ENCODE measurements at places on chromosomes 6 and 20.

DNA sequence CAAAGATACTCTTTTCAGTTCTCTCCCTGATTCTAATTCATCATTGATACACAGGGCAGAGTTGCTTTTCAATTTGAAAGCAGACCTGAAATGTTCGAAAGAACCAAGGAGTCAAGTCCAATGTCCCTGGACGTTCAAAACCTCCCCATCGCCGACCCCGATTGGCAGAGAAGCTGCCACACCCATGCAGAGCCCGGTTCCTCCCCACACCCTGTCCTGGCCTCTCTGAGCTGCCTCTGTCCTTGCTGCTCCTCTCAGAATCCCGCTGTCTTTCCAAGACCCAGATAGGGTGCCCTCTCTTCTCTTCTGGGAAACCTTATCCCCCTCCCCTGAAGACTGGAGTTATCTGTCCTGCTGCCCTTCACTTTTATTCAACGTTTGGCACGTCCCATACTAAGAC is 52.3 kb upstream of the CITED2 start:
- no peak for DNase-seq

DNA sequence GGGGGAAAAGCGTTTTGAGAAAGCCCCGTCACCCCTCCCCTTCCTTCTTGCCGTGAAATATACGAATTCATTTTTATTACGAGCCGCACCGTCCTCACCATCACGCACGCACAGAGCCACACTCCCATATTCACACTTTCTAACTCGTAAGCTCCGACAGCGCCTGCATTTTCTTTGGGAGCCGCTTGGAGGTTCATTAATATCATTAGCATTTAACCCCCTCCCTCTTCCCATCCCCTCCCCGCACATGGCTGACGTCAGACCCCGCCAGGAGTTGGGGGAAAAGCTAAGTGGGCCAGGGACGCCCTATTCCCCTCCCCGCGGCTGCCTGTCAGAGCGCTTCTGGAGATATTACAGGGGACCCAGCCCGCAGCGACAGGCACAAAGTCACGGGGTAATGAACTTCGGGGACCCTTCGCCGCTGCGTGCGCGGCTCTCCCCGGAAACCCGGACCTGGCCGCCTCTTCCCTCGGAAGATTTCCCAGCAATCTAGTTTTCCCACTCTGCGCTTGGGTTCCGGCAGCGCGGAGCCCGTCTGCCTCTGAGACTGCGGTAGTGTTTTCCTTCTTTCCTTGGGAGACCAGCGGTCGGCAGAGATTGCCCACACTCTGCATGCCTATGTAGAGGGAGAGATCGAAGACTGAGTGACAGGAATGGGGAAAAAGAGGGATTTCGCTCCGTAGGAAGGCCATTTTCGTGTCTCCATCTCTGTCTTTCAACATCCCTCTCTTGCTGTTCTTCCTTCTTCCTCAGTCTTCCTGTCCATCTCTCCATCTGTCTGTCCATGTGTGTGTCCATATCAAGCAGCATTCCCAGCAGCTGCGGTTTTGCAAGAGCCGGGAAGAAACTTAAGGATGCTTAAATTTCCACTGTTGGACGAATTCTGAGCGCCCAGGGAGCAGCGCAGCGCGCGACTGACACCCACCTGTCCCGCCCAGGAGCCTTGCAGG is at the start of gene NR2E1:
Gene NR2E1, plus strand, starts transcription at position 309 of the 950 bp plus-strand sequence. CDS start 744 bp downstream, outside the sequence.
- DNase-seq: no peak

GRCh38 chr6:115712291-115712961 is 348.3 kb downstream of the FRK start:
- DNase-seq: no peak

- no peak for DNase-seq
Measured at GRCh38 chr6:112486454-112486853, 139.3 kb downstream of the RFPL4B start.

DNA sequence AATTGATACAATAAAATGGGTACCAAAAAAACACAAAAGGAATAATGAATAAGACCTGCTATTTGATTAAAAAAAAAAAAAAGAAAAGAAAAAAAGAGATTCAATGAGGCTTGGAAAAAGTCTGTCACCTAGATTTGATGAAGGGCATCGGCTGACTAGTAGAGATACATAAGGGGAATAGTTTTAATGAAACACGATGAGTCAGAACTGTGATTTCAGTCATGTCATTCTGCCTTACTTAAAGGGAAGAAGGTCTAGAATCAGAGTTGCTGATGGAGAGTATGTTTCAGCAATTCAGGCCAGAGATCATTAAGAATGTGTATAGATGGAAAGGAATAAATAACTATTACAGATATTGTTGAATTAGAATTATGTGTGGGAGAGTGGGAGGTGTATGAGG is 565.9 kb upstream of the RNF217 start:
- DNase-seq: no peak

DNA sequence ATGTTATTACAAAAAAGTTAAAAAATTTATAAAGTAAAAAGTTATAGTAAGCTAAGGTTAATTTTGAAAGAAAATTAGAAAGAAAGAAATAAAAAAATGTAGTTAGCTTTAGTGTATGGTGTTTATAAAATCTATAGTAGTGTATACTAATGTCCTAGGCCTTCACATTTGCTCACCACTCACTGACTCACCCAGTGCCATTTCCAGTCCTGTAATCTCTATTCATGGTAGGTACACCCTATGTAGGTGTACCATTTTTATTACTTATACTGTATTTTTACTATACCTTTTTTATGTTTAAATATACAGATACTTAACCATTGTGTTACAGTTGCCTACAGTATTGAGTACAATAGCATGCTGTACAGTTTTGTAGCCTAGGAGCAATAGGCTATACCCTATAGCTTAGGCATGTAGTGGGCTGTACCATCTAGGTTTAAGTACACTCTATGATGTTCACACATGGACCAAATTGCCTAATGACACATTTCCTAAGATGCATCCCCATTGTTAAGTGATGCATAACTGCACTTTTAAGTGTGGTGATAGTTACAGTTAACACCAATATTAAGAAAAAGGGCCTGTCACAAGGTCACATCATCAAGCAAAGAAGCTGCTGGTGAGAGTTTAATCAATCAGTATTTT is 8.0 kb downstream of the CD2AP start:
- DNase-seq: no peak

DNA sequence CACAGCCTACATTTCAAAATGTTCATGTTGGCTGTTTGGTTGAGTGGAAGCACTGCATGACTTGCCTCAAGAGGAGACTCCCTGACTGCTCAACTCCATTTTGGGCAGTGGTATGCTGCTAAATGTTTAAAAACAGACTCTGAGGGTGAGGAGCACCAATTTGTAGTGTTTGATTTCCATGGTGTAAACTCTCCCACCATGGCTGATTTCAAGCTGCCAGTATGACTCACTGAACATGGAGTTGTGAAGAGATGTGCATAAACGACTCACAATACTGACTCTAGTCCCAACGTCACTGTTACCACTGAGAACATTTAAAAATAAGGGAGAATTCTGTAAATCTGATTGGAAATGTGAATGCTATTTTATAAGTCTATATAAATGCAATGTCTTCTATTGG is 70.4 kb downstream of the BACH2 start:
- DNase-seq: no peak

- no peak for DNase-seq
Measured at GRCh38 chr6:167499161-167499660, 174.3 kb downstream of the TTLL2 start.

DNA sequence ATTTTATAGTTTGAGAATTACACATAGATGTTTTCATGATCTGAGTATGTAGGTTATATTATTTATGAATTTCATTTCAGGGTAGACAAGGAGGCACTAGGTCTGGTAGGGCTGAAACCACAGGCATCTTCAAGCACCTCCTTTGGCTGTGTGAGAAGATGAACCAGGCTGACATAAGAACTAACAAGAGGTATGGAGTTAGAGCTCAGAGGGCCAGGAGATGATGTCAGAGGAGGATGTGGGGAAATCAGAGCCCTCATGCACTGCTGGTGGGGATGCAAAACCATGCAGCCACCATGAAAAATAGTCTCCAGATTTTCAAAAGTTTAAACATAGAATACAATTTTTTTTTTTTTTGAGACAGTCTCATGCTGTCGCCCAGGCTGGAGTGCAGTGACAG is 13.6 kb upstream of the RIPOR3 start:
- no peak for DNase-seq

GRCh38 chr6:16200321-16200883 is 38.0 kb upstream of the GMPR start:
- no peak for DNase-seq

GRCh38 chr6:20056350-20056992 is 155.8 kb downstream of the MBOAT1 start:
- DNase-seq: no peak

DNA sequence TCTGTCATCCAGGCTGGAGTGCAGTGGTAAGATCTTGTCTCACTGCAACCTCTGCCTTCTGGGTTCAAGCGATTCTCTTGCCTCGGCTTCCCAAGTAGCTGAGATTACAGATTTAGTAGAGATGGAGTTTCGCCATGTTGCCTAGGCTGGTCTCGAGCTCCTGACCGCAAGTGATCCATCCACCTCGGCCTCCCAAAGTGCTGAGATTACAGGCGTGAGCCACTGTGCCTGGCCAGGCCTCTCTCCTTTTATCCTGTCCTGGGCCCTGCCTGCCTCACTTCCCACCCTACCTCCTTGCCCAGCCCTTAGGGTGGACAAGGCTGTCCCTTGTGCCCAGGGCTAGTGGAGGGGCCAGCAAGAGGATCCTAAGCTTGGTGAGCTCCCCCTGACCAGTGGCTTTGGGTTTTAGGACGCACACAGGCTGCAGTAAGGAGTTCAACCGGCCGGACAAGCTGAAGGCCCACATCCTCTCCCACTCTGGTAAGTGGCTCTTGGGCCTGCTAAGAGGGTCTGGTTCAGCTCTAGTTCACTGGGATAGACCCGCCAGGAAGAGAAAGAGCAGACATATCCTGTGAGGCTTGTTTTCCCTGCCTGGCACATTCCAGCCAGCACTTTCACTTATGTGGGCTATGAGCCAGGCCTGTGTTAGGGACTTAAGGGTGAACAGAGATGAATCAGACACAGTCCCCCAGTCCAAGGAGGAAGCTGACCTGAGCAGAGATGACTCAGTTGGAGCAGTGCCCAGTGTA is 21.9 kb upstream of the CHMP4B start:
- DNase-seq: no peak

DNA sequence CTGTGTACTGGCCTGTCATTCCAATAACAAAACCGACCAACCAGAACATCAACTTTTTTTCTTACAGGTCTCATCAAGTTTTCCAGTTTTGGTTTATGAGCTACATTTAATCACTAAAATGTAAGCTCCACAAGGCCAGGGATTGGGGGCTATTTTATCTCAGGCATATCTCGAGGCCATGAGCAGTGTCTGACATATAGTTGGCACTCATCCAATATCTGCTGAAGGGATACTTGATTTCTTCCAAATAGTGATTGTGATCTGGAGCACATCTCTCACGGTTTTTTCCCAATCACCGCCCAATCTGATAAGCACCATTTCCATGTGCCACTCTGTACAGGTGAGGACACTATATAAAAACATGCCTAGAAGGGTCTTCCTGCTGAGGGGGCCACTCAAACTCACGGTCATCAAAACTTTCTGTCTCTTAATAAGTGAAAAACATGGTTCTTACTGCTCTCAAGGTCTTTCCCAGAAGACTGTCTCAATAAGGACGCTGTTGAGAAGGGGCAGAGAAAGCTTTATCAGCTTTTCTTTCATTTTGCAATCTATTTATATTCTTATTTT is 65.5 kb downstream of the MAN1A1 start:
- DNase-seq: no peak

- DNase-seq: peak; percentile 70
Measured at GRCh38 chr20:63653041-63653973, at the start of gene STMN3. STMN3 (minus strand) TSS chr20:63653424; CDS start chr20:63653345, 79 bp downstream.

GRCh38 chr6:101477436-101477835 is 83.9 kb downstream of the GRIK2 start:
- DNase-seq: no peak

DNA sequence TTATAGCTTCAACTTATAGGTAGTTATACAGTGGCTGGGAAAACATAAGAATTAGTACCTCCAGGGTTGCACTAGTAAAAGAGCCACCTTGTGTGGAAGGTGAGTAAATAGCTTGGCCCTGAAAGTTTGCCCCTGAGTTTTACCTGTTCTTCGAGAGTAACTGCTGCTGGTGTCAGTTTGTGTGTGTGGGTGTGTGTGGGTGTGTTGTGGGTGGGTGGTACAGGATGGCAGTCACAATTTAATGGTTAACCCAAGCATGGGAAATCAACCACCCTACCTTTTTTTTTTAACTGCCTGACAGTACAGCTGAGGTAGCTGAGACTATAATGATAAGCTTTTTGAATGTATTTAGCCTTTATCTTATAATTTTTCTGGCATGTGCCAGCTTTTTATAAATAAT is 137.3 kb downstream of the STXBP5 start:
- no peak for DNase-seq

DNA sequence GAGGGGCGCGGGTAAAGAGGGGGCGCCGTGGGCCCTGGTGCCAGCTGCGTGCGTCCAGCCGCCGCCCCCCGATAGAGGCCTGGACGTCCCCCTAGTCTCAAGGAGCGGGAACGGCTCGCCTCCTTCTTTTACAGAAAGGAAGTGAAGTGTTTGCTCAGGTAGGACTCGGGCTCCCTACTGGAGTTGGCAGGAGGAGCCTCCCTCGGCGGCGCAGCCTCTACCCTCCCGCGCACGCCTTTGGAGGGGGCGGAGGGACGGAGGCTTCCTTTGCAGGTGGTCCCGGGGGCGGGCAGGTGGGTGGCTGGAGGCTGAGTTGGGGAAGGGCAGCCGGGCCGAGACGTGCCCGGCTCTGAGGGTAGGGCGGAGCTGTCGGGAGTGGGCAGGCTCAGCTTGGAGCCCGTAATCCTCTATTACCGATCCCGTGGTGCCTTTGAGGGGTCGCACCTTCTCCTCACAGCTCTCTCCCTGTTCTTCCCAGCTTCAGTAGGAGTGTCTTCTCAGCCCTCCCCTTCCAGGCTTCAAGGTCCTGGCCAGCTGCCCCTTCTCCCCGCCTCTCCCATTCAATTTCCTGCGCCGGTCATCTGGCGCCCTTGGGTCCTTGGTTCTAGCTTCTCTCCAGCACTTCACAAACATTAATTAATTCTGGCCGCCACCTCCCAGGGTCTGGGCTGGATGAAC is 728 bp downstream of the ITPR3 start:
- DNase-seq: peak; percentile 27

DNA sequence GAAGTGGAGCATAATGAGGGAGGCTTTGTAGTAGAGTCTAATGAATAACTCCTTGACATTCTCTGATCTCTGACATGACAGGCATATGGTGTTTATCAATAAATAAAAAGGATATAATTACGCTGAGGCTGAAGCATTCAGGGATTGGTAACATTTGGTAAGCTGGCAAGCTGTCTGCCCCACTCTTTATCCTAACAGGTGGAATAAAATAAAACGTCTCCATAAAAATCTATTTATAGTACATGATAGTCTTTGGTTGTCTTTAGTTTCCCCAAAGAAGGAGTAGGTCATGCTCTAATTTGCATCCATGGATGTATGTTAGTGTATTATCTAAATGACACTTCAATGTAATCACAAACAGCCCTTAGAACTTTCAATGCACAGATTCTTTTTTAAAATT is 30.9 kb upstream of the RBM24 start:
- DNase-seq: no peak

DNA sequence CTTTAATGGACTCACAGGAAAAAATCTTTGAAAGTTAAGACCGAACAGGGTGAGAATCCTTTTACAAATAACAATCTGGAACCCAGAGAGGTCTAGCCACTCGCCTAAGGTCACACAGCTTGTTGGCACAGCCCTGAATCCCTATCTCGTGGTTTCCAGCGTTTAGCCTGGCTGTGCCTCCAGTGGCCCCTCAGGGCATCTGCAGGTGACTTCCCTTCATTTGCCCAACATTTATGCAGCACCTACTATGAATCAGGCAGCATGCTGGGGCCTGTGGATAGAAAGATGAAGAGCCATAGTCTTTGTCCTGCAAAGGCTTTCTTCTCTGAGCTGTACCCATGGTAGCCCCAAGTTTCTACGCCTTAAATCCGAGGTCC is 2.6 kb upstream of the NR2E1 start:
- DNase-seq: no peak

Measured in immature natural killer cell (primary cell).